ENCODE measurements at places on chromosomes 16 and 17. TPM values are rescaled to one million over a fixed set of nuclear protein-coding genes. Genes with fewer than 3 reads are reported as not detected.

DNA sequence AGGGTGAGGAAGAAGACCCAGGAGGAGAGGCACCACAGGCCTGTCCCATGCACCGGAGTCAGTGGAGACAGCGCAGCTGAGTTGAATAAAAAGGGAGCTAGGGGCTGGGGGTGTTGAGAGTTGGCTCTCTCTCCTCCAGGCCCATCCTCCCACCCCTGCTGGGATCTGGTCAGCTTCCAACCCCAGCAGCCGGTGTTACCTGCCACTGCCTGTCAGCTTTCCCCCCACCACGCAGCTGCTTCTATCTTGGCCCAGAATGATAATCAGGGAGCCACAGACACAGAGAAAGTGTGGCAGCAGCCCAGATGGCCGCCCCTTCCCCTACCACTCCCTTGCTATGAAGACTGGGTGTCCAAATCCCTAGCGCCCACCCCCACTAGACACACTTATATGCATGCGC is 120.6 kb upstream of the RPL38 start:
- no peak for DNase-seq

- no peak for DNase-seq
Observed at GRCh38 chr17:59372138-59372751, 40.8 kb downstream of the YPEL2 start.

DNA sequence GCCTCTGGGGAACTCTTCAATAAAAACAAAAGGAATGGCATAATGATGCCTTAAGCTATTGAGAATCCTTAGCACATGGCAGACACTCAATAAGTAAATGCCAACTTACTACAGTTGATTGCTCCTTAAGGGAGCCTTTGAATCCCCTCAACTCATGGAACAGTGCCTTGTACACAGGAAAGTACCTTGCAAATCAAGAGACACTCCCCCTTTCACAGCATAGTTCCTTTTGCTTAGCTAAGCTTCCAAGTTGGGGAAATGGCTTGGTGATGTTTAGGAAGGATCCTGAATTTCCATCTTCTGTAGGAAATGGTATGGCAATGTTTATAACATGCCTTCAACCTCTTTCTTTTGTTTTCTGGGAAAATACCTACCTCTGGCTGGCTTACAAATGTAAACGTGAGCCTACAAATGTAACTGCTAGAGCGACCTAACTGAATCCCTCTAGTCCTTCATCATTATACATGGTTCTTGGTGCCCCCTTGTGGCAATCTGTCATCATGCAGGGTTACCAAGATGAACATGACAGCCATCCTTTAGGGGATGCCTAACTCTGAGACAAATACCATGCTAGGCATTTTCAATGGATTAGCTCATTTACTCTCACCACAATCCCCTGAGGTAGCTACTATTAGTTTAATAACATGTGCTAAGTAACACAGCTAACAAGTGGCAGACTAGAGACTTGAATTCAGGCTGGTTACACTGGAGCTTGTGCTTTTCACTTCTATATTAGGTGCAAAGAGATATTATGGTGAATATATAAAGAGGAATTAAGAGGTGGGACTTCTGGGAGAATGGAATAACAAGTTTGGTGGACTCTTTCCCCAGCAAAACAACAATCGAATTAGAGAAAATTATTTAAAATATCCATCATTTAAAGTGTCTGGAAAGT is 65.0 kb downstream of the MMD start:
- DNase-seq, result peak; percentile 70

DNA sequence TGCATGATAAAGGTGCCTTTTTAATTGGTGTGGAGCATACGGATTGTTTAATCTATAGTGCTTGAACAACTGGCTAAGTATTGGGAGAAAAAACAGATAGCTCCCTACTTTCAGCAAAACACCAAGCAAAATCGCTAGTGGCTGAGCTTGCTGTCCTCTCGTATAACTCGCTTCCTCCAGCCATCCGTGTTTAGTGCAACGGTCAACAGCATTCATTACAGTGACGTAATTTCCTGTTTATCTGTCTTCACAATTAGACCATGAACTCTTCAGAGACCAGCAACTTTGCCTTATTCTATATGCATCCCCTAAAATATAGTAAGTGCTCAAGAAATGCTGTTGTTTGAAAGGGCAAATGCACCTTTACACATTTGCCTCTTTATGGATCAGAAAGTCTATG is 511.9 kb downstream of the HAPSTR1 start:
- DNase-seq, result no peak

The PLCG2 gene
- 1.3 TPM for total RNA-seq

The GPS2 gene
- total RNA-seq, result 64.2 TPM

The ABCA8 gene
- total RNA-seq, result 27.4 TPM

The KRT27 gene
- total RNA-seq, result not detected

All from NCI-H460 (cell line).